ENCODE measurements at places on chromosomes 13 and 19.

GRCh38 chr13:41053384-41053826, 7.9 kb upstream of the WBP4 start:
- no peak for DNase-seq

DNA sequence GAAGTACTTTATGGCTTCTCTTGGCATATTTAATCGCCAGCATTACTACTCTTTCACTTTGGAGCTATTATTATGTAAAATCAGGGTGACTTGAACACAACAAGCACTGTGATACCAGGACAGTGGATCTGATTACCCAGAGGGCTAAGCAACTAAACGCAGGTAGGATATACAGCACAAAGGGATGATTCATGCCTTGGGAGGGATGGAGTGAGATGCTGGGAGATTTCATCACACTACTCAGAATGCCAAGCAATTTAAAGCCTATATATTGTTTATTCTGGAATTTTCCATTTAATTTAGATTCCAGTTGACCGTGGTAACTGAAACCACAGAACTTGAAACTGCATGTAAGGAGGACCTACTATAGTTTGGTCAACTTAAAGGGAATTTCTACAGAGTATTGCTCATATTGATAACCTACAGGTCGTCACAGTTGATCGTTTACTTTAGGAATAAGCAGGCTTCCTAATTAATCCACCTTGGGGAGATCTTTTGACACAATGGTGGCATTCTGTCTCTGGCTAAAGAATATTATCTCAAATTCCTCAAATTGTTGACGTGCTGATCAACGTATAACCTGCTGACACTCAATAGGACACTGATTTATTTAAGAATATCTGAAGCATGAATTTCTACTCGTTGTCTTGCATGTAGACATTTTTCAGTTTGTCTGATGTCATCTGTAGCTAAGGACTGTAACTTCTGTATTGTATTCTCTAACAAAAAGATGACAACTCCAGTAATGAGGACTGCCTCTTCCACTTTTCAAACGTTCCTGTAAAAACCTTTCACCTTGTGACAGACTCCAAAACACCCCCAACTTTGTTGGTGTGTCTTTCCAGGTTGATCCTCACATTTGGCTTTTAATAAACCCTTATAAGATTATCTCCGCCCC, 254.2 kb downstream of the GPC5 start:
- no peak for DNase-seq

- no peak for DNase-seq
Observed at GRCh38 chr13:80048802-80049201, 292.1 kb downstream of the SPRY2 start.

- no peak for DNase-seq
Observed at GRCh38 chr19:54449701-54450069, 686 bp downstream of the LENG8 start.

DNA sequence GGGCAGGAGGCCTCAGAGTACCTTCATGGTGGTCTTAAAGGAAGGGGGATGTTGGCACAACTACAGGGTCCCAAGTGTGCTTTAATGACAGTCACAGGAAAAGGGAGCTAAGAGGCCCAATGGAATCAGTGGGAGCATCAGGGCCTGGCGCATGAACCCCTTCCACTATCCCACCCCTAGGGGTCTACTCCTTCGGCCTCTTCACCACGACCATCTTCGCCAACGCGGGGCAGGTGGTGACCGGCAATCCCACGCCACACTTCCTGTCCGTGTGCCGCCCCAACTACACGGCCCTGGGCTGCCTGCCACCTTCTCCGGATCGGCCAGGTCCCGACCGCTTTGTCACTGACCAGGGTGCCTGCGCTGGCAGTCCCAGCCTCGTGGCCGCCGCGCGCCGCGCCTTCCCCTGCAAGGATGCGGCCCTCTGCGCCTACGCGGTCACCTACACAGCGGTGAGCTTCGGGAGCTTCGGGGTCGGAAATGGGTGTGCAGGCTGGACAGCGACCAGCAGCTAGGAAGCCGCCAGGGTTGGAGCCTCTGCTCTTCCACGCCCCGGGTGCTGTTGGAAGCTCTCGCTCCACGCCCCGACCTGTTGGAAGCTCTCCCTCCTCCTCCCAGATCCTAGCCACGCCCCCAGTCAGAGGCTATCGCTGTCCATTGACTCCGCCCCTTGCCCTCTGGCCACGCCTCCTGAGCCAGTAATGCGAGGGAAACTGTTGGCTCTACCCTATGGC, 6.0 kb downstream of the PLPPR2 start:
- DNase-seq = no peak

DNA sequence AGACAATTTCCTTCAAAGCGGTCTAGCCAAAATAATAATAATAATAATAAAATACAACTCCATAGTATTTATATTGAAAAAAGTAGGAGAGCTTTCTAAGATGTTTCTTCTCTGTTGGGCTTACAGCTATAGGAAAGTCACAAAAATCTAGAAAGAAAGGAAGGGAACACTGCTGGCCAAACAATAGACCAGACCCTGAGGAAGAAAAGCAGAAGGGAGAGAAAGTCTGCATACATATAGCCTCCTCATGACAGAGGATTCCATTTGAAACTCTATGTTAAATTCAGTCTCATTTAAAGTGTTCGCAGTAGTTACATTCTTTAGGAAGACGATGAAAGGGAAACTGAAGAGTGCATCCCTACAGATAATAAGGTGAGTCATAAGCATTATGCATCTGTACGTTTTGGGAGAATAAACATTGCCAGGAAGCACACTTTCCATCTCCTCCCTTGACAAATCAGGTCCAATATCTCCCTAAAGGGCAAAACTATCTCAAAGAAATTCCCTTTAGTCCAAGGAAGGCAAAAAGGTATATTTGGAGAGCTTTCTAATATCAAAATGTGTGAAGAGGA, 86.5 kb downstream of the PCDH9 start:
- no peak for DNase-seq

- no peak for DNase-seq
Observed at GRCh38 chr19:18993115-18993514, 40.2 kb downstream of the SUGP2 start.

DNA sequence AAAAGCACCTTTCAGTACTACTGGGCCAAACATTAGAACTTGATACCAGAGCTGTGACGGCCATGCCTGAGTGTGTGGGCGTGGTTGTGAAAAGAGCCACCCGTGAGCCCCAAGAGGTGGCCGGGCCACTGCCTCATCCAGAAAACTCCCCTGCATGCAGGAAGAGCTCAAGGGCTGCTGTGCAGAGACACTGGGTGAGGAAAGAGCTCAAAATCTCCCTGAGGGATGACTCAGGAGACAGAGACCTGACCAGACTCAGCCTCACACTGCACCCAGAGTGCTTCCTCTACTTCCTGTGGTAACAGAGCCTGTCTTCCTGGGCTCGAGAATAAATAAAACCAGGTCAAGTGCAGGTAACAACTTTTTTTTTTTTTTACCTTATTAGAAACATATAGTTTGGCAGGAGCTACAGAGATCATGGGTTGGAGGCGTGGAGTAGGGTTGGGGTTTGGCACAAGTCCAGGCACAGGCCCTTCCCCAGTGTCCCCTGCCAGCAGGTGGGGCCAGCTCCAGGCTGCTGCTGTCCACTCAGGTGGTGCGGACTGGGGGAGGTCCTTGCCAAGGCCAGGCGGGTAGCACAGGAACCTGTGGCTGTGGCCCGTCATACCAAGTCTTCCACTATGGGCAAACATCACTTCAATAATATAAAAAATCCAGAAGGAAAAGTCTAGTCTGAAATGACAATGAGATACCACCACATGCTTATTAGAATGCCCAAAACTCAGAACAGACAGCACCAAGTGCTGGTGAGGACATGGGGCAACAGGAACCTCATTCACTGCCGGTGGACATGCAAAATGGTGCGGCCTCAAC, 25.5 kb downstream of the ELL start:
- peak; percentile 55 for DNase-seq

GRCh38 chr19:50708179-50708879, 11.3 kb downstream of the SHANK1 start:
- no peak for DNase-seq

DNA sequence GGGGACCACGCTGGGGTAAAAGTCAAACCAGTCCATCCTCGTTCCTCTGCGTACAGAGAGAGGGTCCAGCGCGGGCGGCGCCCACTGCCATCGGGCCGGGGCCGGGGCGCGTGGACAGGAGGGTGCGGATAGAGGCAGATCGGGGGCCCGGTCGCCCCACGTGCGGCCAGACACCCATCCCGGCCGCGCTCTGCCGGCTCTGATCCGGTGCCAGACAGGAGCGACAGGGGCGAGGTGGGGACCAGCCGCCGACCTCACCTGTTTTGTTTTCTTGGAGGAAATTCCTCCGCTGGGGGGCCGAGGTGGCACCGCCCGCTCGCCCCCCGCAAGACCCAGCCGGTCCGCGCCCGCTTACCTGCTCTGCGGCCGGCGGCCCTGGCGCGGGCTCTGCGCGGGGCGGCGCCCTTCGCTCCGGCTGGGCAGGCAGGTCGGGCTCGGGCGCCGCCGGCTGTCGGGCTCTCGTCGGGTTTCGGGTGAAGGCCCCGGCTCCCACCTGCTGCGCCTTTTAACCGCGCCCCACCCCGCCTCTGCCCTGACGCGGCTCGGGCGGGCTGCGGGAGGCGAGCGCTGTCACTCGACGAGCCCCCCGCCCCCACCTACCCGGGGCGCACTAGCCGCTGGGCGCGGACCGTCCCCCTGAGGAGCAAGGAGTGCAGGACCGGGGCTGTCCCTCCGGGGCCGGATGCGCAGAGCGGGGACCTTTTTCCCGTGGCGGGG, at the start of gene GJB6:
TSS of gene GJB6 (minus strand) at position 481 of the 717 bp plus-strand sequence. CDS start 8,839 bp downstream, outside the sequence.
- no peak for DNase-seq

- DNase-seq = peak; percentile 55
Observed at GRCh38 chr19:51688671-51689571, 4.2 kb upstream of the SPACA6 start.

GRCh38 chr13:75263741-75264407, 218.1 kb downstream of the TBC1D4 start:
- no peak for DNase-seq

- no peak for DNase-seq
Observed at GRCh38 chr19:32012886-32013631, 332.4 kb upstream of the ZNF507 start.

DNA sequence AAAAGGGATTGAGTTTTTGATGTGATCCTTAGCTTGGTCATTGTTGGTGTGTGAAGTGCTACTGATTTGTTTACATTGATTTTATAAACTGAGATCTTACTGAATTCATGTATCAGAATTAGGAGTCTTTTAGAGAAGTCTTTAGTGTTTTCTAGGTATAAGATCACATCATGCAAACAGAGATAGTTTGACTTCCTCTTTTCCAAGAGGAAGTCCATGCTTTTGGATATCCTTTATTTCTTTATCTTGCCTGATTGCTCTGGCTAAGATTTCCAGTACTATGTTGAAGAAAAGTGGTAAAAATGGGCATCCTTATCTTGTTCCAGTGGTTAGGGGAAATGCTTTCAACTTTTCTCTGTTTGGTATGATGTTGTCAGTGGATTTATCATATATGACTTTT, 561.2 kb upstream of the SLITRK1 start:
- no peak for DNase-seq

- no peak for DNase-seq
Observed at GRCh38 chr13:70098669-70099068, 9.0 kb upstream of the ATXN8OS start.

DNA sequence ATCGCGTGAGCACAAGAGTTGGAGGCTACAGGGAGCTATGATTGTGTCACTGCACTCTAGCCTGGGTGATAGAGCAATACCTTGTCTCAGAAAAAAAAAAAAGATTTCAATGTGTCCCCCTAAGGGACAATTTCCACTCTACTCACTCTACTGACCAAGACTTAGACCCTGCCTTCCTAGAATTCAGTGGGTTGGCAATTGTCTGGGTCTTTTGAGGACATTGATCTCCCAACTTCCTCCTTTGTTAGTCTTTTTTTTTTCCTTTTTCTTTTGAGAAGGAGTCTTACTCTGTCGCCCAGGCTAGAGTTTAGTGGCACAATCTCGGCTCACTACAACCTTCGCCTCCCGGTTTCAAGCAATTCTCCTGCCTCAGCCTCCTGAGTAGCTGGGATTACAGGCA, 2.2 kb downstream of the SPTBN4 start:
- DNase-seq = no peak

DNA sequence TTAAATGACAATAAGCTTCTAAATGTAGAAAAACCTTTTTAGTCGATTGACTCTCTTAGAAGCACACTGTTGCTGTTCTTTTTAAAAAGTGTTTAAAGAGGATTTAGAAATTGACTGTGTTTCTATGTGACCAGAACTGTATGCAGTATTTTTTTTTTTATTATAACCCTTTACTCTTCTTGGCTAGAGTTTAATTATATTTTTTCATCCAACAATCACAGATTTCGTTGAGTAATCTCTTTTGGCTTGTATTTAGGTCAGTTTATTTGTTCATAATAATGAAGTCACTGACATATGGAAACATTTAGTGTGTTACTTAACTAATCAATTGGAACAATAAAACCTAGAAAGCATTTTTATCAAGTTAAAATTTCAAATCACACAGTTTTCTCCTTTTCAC, 19.9 kb downstream of the CSNK1A1L start:
- DNase-seq = no peak

GRCh38 chr19:5880604-5881078, 10.3 kb upstream of the FUT5 start:
- DNase-seq = no peak

- DNase-seq = no peak
Observed at GRCh38 chr13:106373304-106373988, 162.0 kb downstream of the EFNB2 start.

- DNase-seq = no peak
Observed at GRCh38 chr13:23321535-23322241, 111.8 kb downstream of the SACS start.

- DNase-seq = no peak
Observed at GRCh38 chr13:81017513-81018152, 676.7 kb upstream of the SPRY2 start.

- no peak for DNase-seq
Observed at GRCh38 chr19:56689198-56689597, 17.6 kb upstream of the ZNF835 start.

- DNase-seq = no peak
Observed at GRCh38 chr13:95608640-95609323, 35.7 kb downstream of the DZIP1 start.

DNA sequence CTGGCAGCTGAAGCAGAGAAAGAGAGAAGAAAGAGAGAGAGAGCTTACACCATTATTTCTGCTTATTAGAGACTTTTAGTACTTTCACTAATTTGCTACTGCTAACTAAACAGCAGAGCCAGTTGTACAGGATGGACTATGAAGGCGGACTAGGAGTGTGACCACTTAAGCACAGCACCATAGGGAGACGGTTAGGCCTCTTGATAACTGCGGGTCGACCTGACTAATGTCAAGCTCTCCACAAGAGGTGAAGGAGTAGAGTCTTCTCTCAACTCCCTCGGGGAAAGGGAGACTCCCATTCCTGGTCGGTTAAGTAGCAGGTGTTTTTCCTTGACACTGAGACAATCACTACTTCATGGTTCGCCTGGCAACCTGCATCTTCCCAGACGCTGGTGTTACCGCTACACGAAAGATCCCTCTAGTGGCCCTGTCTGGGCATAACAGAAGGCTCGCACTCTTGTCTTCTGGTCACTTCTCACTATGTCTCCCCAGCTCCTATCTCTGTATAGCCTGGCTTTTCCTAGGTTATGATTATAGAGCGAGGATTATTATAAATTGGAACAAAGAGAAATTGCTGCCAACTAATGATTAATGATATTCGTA, 5.3 kb upstream of the PSG7 start:
- DNase-seq = no peak

- DNase-seq = no peak
Observed at GRCh38 chr13:33489563-33489962, 204.0 kb upstream of the STARD13 start.

GRCh38 chr19:13505164-13505695, 1.0 kb downstream of the CACNA1A start:
- no peak for DNase-seq

Data from 8988T (cell line).